ENCODE measurements at places on chromosomes 7 and 10.

DNA sequence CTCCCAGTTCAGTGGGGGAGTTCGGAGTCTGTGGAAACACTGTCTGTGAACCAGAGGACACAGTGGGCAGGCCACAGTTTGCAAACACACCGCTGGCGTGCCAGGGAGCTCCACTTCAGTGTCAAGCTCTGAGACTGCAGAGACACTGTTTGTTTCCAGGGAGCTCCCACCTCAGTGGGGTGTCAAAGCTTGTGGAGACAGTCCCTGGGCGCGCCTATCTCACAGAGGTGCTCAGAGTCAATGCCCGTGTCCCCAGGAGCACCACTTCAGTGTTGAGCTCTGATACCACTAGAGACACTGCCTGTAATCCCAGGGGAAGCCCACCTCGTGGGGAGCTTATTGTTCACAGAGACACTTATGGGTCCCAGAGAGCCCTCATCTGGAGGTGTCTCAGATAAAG is 4.3 kb downstream of the MYO1G start:
- DNase-seq, result no peak

GRCh38 chr10:122140941-122141623 is 130.0 kb upstream of the BTBD16 start:
- no peak for DNase-seq

DNA sequence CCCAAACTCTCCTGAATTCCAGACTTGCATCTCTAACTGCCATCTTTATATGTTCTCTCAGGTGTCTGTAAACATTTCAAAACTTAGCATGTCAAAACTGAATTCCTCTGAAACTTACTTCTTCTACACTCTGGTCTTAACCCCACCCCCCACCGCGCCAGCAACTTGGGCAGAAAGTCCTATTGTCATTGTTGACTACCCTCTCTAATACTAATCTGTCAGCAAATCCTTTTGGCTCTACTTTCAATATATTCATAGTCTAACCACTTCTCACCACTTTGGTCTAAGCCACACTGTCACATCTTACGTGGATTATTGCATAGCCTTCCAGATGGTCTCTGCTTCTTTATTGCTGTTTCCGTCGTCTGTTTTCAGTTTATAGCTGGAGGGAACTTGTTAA is 86.6 kb downstream of the AHCYL2 start:
- DNase-seq, result no peak

DNA sequence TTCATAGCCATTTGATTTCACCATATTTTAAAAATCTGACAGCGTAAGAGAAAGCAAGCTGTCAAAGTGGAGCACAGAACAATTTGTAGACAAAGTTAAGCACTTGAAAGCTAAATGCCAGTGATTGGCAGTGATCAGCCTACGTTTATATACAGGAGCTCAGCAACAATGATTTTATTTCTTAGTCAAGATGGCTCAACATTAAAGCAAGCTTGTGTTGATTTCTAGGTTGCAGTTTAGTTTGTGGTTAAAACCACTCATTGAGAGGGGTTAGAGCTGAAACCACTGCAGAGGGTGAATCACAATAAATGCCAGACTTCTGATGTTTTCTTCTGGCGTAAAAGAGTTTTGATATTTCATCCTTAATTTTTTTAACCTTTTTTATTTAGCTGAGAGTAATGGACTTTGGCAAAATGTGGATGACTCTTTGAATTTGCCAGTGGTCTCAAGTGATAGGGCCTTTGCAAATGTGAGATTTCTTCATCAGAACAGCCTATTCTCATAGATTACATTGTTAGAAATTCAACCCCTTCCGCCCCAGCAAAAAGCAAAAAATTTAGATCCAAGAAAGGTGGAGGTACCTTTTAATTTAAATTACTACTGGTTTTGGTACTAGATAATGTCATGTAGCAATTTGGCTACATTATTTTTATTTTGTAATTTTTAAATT is 73.8 kb downstream of the SHOC2 start:
- peak; percentile 39 for DNase-seq

GRCh38 chr10:33800986-33801385 is 466.5 kb upstream of the NRP1 start:
- no peak for DNase-seq

- no peak for DNase-seq
Observed at GRCh38 chr10:88507826-88508453, 75.2 kb downstream of the RNLS start.

GRCh38 chr7:44757311-44757710 is 8.7 kb downstream of the ZMIZ2 start:
- no peak for DNase-seq

GRCh38 chr7:128778946-128779345 is 3.4 kb upstream of the OPN1SW start:
- no peak for DNase-seq

- no peak for DNase-seq
Observed at GRCh38 chr7:84159435-84159834, 35.2 kb downstream of the SEMA3A start.

DNA sequence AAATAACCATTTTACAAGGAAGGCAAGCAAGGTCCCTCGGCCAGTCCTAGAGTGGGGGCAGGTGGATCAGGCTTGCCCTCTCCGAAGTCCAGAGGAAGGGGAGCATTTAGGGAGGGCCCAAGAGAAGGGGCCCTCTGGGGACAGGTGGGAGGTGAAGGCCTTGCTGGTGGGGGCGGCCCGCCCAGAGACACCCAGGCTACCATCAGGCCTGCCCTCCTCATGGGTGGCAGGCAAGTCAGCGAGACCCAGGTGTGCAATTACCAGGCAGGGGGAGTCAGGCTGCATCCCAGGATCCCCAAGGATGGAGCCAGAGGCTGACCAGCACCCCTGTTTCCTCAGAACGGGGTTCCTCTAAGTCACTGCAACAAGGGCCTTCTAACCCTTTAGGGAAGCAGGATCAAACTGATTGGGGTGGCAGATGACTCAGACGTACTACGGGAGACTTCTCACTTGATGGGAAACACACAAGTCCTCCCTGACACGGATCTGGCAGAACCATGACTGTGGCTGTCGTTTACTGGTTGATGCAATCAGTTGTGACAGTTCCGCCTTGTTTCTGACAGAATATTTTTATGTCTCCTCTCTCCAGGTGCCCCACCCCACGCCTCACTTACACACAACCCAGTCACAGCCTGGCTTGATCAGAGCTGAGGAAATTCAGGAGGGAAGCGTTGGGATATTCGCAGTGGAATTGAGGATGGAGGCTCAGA is 8.2 kb downstream of the LOXL4 start:
- no peak for DNase-seq

DNA sequence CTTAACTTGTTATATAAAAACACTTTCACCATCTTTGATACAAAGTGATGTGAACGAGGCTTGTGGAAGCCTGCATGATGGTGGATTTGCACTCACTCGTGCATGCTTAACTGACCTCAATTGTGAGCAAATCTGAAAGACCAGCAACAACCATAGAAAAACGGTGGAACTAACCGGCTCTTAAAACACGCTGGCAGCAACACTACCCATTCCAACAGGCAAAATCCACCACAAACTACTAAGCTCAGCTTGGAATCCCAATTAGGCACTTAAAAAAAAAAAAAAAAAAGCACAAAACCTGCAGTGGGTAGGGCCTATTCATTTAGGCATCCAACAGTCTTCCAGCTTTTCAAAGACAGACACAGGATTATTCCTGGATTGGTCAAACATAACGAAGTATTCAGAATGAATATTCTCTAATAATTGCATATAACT is 1.8 kb downstream of the GDI2 start:
- peak; percentile 11 for DNase-seq

GRCh38 chr10:124935946-124936345 is 6.0 kb upstream of the ZRANB1 start:
- peak; percentile 33 for DNase-seq

DNA sequence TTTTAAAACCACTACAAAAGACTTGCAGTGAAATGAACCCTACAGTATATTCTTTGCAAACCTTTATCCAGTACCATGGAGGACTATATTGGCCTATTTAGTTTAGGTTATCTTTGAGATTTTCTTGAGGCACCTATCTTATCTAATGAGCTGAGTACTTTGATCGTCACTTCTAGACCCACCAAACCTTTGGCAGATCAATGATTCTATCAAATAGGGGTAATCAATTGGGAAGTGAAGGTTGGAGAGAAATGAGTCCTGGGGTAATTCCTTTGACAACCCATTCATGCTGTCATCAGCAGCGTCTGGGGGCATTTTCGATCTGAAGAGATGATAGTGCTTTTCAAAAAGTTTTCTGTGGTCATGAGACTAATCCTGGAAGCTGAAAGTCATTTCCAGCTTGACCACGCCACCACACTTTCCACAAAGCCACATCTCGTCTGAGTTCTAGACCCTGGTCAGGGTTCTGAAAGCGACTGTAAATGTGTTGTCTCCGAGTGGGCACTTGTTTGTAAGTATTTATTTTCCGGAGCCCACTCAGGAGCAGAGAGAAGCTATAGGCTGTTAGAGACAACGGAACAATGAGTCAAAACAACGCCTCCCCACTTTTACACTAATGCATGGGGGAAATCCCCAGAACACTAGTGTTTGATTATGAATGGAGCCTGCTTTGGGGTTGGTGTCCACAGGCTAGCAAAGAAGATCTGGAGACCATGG is 4.8 kb downstream of the EGR2 start:
- DNase-seq, result peak; percentile 91

- DNase-seq, result no peak
Observed at GRCh38 chr10:26483554-26483953, 45.4 kb downstream of the APBB1IP start.

DNA sequence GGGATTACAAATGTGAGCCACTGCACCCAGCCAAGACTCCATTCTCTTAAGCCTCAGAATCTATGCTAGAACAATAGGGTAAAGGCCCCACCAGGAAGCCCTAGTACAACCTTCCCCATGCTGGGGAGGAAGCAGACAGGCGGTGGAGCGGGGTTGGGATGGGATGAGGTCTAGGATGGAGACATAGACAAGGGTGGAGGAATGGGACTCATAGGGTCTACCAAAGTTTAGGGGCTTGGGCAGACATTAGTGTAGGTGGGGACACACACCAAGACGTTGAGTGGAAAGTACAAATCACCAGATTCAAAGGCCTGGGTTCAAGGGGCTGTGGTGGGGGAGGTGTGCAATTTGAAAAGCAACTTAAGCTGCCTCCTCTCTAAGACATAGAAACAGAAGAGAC is 19.3 kb downstream of the PRSS2 start:
- DNase-seq, result no peak

DNA sequence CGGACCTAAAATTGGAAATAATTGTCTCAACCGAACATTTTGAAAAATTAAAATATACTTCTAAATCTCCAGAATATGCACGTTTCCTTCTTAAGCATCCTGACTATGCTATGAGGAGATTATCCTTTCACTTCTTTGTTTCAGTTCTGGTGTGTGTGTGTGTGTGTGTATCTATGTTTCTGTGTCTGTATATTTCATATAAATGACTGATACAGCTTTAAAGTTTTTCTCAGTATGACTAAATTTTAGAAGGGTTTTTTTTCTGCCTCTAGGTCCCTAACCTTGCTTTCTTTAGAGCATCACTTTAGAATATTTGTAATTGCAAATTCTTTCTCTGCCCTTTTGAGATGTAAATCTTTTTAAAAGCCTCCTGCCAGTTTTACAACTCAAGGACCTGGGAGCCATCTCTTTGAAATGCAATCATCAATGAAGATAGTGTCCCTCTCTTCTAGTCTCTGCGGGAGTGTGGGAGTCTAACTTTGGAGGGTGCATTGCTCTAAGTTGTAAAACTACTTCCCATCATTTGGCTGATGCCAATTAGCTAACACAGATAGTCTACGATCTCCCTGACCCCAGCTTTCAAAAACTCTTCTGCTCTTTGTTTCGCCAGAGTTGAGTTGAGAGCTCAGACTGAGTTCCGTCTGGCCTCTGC is 782.0 kb upstream of the ZWINT start:
- DNase-seq, result no peak

- no peak for DNase-seq
Observed at GRCh38 chr10:99280472-99280871, 44.8 kb upstream of the HPSE2 start.

- no peak for DNase-seq
Observed at GRCh38 chr10:43386981-43387677, 15.7 kb downstream of the FXYD4 start.

DNA sequence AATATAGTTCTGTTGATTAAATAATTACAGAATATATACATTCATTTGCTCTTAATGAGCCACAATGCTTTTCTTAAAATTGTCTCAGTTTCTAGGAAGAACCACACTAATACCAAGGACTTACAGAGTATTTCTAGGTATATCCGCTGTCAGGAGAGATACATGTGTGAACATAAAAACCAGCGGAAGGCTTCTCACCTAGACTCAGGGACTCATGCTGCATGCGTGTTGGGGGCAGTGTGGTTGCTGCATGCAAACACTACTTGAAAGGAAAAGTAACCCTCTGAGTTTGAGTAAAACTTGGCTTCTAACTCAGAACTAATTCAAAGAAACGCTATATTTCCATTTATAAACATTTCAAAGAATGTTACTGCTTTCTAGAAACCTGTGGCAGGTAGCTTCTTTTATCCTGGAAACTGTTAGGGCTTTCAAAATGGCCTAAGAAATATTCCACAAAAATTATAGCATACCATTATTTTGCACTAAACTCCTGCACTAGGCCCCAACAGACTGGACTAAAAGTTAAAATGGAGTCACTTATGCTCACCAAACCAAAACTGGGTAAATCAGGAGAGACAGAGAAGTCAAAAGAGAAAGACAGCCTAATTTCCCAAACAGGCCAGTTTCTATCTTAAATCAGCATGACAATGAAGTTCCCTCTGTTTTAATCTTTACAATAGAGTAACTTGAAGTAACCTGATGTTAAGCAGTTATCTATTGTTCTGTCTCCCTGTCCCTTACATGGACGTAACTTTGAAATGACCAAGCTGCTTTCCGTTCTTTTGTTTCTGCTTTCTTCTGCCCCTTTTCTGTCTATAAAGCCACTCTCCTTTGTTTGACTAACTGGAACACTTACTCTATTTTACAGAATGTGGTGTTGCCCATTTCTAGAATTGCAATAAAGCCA is 95.2 kb upstream of the FAM133B start:
- DNase-seq, result peak; percentile 81

DNA sequence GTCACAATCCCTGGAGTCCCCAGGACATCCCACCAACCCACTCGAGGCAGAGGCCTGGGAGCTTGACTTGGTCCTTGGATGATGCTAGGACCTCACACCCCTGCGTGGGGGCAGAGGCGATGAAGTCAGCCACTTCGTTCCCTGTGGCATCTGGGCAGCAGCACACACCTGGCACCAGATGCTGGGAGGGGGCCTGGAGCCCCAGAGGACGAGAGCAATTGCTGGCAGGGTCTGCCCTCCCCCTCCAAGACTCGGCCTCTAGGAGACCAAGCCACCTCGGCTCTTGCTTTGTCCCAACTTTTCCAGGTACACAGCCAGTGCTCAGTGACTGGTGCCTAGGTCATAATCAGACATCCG is 39.1 kb downstream of the DPYSL4 start:
- no peak for DNase-seq

DNA sequence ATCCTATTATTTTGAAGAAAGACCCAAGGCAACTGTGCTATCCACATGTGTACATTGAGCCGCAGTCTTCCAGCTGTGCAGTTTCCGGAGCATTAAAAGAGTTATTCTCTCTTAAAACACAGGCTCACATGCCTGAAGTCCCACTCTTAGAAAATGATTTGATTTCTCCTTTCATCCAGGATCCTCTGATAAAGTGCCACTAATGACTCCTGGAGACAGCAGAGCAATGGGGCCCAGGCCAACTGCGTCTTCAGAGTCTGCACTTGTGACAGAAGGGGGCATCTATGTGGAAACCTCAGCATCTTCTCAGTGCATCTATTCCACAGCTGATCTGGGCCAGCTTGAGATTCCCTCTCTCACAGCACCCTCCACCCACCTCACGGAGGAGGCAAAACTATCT is 482.1 kb upstream of the AKR1E2 start:
- no peak for DNase-seq

GRCh38 chr7:108650467-108650866 is 80.8 kb downstream of the DNAJB9 start:
- DNase-seq, result no peak

Measured in activated T-cell treated with anti-CD3 and anti-CD28 coated beads, Interleukin-2, amount 50 U/mL, for 72 hours (primary cell).